Brain pericyte (primary cell): ENCODE measurements at places on chromosomes 11 and 22.

- DNase-seq: no peak
These were observed 705 bp downstream of the UNC93B1 start for GRCh38 chr11:68002938-68003845.

- no peak for DNase-seq
These were observed 1.6 kb downstream of the SUN2 start for GRCh38 chr22:38753948-38754750.

DNA sequence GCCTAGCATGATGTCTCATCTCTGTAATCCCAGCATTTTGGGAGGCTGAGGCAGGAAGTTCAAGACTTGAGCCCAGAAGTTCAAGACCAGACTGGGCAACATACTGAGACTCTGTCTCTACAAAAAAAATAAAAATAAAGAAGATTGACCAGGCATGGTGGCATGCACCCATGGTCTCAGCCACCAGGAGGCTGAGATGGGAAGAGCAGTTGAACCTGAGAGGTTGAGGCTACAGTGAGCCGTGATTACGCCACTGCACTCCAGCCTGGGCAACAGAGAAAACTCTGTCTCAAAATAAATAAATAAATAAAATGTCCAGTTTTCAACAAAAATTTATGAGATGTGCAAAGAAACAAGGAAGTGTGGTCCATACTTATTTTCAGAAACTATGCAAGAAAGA is 28.3 kb downstream of the EFCAB6 start:
- DNase-seq: no peak

GRCh38 chr11:35167426-35167954 is 28.5 kb downstream of the CD44 start:
- no peak for DNase-seq

- DNase-seq: no peak
These were observed 4.9 kb downstream of the PPP1CA start for GRCh38 chr11:67396587-67397389.
